ENCODE measurements at places on chromosomes 2 and 18.

GRCh38 chr18:38933910-38934510 lies 1368.4 kb upstream of the CELF4 start:
- no peak for DNase-seq

- no peak for DNase-seq
These were observed 307.1 kb upstream of the EPAS1 start for GRCh38 chr2:45990131-45990530.

DNA sequence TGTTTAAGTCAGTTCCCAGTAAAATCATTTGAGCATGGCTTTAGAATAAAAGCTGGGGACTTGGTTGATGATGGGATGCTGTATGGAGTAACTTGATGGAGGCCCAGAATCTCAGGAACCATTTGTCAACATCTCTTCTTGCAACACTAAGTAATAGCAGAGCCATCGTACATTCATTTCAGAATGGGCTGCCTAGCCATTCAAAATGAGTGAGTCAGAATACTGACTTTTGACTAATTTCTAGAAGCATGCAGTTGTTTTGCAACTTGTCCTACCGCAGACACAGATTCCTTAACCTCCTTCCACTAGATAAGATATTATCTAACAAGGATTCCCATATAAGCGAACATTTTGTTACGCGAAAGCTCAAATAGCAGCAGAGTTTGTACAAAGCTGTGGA lies 229.5 kb downstream of the CNTNAP5 start:
- DNase-seq, result no peak

- peak; percentile 3 for DNase-seq
These were observed 27.1 kb upstream of the TFPI start for GRCh38 chr2:187581125-187581896.

DNA sequence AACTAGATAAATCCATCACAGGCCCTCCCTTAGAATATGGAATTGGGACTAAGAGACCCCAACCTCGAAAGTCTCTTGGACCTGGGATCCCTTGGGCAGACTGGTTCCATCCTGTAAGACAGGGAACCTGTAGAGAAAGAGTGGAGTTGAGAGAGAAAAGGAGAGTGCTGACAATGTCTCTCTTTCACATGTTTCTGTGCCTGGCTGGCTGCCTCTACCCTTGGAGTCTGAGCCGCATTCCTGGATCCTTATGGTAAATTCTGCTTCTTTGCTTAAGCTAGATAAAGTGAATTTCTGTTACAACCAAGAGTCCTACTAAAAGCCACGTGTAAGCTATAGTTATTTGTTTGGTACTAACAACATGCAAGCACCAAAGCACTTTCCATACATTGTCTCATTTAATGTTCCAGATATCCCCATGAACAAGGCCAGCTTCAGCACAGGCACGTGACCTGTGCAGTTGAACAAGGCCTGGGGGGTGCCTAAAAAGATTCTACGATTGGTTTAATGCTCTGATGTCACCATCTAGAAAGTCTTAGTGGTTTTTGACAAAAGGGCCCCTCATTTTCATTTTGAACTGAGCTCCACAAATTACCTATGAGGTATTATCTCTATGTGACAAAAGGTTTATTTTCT lies 2.1 kb upstream of the PUM2 start:
- DNase-seq, result no peak

- DNase-seq, result no peak
These were observed 316.9 kb upstream of the EPAS1 start for GRCh38 chr2:45980161-45980865.

- DNase-seq, result no peak
These were observed 9.8 kb upstream of the ARHGEF4 start for GRCh38 chr2:130826821-130827501.

DNA sequence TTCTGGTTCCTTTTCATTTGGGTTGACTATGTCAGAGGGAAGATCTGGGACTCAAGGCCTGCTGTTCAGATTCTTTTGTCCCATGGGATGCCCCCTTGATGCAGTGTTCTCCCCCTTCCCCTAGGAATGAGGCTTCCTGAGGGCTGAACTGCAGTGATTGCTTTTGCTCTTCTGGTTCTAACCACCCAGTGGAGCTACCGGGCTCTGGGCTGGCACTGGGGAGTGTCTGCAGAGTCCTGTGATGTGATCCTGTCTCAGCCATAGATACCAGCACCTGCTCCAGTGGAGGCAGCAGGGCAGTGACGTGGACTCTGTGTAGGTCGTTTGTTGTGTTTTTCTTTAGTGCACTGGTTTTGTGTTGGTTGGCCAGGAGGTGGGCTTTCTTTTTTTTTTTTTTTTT lies 32.1 kb upstream of the RHOB start:
- DNase-seq, result no peak

GRCh38 chr18:46299465-46300008 lies 195.4 kb downstream of the HAUS1 start:
- DNase-seq, result no peak

DNA sequence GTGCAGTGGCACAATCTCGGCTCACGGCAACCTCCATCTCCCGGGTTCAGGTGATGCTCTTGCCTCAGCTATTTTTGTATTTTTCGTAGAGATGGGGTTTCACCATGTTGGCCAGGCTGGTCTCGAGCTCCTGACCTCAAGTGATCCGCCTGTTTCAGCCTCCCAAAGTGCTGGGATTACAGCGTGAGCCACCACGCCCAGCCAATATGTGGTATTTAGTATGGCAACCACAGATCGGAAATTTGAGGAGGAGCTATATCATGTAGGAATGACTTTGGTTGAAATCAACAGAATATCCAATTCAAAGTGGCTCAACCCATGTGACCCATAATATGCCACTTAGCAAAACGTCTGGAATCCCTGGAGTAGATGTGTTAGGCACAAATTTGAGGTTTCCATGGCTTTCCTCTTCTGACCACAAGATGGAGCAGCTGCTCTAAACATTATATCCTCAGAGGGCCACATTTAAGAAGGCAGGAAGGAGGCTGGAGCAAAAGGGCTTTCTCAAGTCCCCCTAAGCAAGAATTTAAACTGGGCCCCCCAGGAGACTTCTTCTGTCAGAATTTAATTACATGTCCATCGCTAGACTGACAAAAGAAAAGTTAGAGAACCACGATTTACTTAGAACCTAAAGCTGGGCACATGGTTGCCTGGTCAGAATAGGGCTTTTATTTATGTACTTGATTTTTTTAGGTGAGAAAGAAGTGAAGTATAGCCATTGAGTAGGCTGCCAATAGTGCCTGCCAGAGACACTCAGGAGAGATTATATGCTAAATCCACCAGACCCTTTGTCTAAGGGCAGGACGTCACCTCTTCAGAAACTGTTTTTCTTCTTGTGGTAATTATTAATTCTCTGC lies 49.6 kb upstream of the ITSN2 start:
- DNase-seq, result peak; percentile 10

DNA sequence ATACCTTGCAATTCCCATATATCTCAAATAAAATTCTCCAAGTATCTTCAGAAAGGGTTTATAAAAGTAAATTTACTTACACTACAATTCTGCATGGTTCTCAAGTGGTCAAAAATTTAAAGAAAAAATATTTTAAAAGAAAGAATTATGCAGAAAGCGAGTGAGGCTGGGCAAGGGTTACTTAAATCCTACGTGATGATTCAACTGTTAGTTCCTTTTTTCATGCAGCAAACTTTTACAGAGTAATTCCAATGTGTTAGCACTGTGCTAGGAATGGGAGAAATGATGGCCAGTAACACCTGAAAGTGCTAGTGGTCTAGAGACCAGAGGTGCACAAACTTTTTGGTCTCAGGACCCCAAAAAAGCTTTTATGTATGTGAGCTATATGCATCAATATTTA lies 133.4 kb downstream of the ATAD2B start:
- no peak for DNase-seq

GRCh38 chr18:45412577-45412976 lies 202.7 kb upstream of the SLC14A2 start:
- DNase-seq, result no peak

GRCh38 chr2:235954888-235955480 lies 213.2 kb downstream of the GBX2 start:
- no peak for DNase-seq

- DNase-seq, result no peak
These were observed 454.7 kb downstream of the CBLN2 start for GRCh38 chr18:72089432-72089831.

DNA sequence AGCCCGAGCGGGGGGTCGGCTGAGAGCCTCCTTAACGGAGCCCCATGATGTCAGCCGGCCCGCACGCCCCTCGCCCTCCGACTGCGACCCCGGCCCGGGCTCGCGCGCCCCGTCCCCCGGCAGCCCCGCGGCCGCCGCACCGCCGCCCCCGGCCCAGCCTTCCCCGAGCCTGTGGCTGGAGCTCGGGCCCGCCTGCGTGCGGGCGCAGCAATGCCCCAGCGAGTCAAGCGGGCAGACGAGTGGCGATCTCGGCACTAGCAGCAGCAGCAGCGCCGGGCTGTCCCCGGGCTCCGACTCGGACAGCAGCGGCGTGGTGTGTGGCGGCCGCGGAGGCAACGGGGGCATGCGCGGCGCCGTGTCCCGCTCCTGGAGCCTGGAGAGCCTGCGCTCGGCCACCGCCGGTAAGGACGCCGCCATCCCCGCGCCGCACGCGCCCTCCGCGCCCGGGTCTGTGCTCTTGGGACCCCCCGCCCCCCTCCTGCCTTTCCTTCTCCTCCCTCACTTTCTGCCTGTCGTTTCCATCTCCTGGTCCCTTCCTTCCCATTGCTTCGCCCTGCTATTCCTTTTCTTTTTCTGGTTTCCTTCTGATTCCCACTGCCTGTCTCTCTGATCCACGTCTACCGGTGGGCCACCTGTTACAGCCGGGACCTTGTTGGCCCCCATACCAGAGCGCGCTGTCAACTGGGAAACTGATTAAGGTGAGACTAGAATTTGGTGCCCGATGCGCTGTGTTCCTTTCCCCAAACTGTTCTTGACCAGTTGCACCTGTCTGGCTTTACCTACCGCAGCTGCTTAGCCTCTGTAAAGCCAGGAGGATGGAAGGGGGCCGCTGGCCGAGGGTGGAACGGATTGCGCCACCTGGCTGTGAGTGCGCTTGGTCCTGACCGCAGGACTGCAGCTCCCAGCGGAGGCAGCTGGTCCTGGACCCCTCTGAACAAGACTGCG lies 127.4 kb downstream of the ARHGEF4 start:
- no peak for DNase-seq

- no peak for DNase-seq
These were observed 4.4 kb upstream of the BAZ2B start for GRCh38 chr2:159620796-159621195.

DNA sequence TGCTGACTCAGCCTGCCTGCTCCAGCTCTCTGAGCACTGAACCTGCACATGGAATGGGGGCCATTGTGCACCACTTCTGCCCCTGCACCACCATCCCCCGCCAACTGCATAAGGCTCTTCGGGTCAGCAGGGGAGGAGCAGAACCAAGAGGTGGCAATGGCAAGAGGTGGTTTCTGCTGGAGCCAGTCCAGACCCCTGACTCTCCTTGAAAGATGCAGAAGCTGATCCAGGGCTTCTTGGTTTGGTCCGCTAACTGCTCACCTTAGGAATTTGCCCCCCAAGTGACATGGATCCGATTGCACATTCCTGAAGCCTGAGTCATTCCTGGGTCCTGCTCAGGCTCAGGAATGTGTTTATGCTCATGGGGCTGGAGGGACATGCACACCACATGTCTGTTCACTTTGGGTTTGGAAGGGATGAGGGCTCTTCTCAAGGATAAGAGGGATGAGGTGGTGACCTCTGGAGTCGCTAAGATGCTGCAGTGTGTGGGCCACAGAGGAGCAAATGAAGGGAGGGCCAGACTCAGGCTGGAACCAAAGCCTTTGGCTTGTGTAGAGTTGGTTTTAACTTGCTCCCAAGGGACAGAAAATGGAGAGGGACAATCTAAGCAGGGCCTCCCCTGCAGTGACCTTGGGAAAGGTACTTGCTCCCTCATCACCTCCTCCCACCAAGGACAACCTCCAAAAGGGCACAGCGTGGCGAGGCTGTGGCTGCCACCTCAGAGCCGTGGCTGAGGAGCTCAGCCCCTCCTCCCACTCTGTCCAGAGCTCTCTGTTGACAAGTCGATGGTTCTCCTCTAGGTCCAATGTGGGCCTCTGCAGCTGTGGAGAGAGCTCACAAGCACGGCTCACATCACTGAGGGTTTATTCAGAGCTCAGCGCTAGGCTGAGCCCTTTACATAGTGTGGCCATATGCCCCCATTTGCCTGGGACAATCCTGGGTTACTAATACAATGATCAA lies 66.2 kb downstream of the HS1BP3 start:
- no peak for DNase-seq

DNA sequence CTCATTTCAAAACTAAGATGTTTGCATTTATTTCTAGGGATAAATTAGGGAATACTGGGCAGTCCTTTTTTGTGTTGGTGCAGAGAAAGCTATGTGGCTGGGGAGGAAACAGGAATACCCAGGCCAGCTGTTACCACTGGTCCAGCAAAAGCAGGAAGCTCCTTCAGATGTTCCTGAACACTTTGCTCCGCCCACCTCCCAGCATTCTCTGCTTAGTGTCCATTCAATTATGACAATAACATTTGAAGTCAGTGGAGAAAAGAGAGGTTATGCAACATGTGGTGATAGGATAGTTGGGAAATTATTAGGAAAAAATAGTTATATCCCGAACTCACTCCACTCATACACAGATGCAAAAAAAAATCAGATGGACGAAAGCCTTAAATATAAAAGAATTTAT lies 22.1 kb upstream of the ARPC2 start:
- no peak for DNase-seq

DNA sequence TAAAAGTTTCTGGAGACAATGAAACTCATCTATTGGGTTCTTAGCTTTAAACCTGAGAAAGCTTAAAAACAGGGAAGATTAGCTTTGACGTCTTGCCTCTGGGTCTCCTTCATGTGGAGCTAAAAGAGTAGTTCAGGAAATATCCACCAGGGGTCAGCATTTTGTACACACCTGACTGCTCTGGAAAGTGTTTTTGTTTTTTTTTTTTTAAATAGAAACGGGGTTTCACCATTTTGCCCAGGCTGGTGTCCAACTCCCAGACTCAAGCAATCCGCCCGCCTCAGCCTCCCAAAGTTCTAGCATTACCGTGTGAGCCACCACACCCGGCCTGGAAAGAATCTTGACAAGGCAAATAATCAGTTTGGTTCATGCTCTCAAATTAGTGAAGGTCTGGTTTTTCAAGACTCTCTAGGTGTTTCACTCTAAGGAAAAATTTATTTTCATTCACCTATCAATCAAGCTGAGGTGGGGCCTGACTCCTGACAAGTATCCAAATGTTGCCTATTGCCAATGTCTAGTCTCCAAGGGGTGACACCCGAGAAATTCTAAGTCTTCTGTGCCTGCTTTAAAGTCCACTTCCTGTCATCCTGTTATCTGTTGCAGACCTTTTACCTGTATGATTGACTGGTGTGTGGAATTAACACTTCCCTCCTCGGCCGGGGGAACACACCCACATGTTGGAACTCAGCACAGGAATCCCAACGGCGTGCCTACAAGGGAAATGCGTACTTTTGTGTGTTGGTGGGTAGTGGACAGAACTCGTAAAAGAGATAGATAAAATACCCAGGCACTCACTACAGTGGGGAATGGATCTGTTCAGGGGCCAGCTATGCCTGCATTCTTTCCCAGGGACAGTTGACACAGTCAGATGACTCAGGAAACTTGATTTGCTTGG lies 11.3 kb downstream of the IL1RN start:
- no peak for DNase-seq

DNA sequence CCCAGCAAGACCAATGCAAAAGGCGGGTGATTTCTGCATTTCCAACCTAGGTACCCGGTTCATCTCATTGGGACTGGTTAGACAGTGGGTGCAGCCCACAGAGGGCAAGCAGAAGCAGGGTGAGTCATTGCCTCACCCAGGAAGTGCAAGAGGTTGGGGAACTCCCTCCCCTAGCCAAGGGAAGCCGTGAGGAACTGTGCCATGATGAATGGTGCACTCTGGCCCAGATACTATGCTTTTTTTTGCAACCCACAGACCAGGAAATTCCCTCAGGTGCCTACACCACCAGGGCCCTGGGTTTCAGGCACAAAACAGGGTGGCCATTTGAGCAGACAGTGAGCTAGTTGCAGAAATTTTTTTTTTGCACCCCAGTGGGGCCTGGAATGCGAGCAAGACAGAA lies 662.6 kb upstream of the ACVR2A start:
- peak; percentile 3 for DNase-seq

Measured in stimulated activated CD4-positive, alpha-beta T cell treated with anti-CD3 and anti-CD28 coated beads, Interleukin-4, amount 100 ng/mL, for 48 hours (primary cell).